ENCODE measurements at places on chromosomes 6 and 20. TPM values are rescaled to one million over a fixed set of nuclear protein-coding genes. Genes with fewer than 3 reads are reported as not detected.
A peak's percentile ranks its signal among the peaks of the same experiment; 100 is the strongest.

- peaks cover 20% of the 10 kb centered on the region for H3K36me3 ChIP-seq
- H3K27ac ChIP-seq, result no peak overlapping the region
These were observed 22.2 kb upstream of the ADIG start for GRCh38 chr20:38558596-38559360.

DNA sequence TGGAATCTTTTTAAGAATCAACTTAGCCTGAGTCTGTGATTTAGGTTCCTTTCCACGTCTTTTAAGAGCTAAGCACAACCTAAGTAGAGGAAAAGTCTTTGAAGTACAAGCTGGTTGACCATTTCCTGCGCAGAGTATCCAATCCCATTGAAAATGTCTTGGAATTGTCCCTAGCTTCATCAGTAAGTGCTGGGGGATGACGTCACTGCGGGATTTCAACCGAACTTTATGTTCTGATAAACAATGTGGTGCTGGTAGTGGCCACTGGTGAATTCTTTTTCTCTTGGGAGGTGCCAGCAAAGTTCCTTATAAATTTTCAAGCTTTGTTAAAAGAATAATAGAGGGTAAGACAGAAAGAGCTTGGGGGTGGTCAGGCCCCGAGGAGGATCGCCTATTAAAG is 69.2 kb downstream of the PDE7B start:
- no peaks in the 10 kb centered on the region for H3K4me1 ChIP-seq
- H3K27me3 ChIP-seq, result no peaks in the 10 kb centered on the region
- H3K27ac ChIP-seq, result no peak overlapping the region
- no peak overlapping the region for H3K4me3 ChIP-seq
- DNase-seq, result no peak
- no peaks in the 10 kb centered on the region for H3K36me3 ChIP-seq

DNA sequence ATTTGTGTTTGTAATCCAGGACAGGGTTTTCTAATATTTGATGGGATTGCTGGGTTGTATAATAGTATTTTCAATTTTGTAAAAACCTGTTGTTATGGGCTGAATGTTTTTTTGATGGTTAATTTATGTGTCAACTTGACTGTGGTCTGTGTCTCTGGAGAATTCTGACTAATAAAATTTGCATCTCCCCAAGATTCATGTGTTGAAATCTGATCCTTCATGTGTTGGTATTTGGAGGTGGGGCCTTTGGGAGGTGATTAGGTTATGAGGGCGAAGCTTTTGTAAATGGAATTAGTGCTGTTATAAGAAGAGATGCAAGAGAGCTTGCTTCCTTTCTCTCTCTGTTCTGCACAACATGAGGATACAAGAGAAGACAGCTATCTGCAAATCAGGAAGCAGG is 48.7 kb upstream of the SAMD5 start:
- DNase-seq, result no peak
- H3K4me3 ChIP-seq, result no peak overlapping the region

COQ3 gene
- total RNA-seq, result 7.8 TPM

TTK gene
- total RNA-seq, result 139 TPM

GRCh38 chr6:48111143-48111506 is at the start of gene PTCHD4:
Gene PTCHD4, minus strand, starts transcription at chr6:48111197. Its CDS starts 42,240 bp downstream, at chr6:48068957.
- peak within 1 kb of the TSS; percentile 73 for H3K4me3 ChIP-seq
- no peaks in the 10 kb centered on the region for H3K36me3 ChIP-seq
- H3K27ac ChIP-seq, result peak within 1 kb of the TSS; percentile 67
- peak; percentile 41 for DNase-seq

DNA sequence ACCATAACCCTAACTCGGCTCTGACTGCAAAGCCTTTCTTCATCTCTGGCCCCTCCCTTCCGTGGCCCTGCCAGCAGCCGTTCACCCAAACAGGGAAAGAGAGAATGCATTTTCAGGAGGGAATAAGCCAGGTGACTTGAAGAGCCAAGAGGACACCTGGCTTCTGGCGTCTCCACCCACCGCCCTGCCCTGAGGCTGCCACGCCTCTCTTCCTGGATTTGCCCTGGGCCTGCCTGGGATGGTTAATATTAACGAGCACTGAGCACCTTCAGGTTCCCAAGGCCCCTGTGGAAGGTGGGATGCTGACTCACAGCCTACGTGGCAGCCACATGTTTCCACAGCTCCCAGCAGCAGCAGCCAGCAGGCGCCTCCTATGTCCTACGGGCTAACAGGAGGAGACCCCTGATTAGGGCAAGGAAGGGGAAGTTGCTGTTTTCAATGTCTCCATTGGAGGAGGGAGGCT is 138.0 kb upstream of the RREB1 start:
- H3K27me3 ChIP-seq, result no peaks in the 10 kb centered on the region
- DNase-seq, result no peak
- no peaks in the 10 kb centered on the region for H3K4me1 ChIP-seq
- H3K27ac ChIP-seq, result no peak overlapping the region

- DNase-seq, result no peak
- H3K27me3 ChIP-seq, result no peaks in the 10 kb centered on the region
- H3K4me3 ChIP-seq, result no peak overlapping the region
- no peak overlapping the region for H3K27ac ChIP-seq
- H3K4me1 ChIP-seq, result no peaks in the 10 kb centered on the region
- H3K36me3 ChIP-seq, result no peaks in the 10 kb centered on the region
These were observed 14.3 kb downstream of the HRH3 start for GRCh38 chr20:62205618-62206387.

DNA sequence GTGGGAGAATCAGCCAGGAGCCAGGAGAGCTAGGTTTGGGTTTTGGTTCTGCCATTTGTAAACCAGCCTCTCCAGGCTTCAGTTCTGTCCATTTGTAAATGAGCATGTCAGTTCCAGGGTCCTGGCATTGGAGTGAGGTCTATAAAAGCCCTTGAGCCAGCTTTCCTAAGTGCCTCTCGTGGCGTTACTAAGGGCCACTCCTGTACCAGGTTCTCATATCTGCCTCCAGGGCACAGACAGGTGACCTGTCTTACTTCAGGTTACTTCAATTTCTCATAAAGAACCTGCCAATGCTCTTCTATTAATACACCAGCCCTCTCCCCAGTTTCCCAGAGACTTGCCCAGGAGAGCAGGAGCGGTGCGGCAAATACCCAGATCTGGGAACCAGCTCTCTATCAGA is 101.9 kb downstream of the VEGFA start:
- no peaks in the 10 kb centered on the region for H3K27me3 ChIP-seq
- H3K4me1 ChIP-seq, result peaks cover 14% of the 10 kb centered on the region
- no peak overlapping the region for H3K4me3 ChIP-seq
- H3K36me3 ChIP-seq, result no peaks in the 10 kb centered on the region
- no peak for DNase-seq

- no peak for DNase-seq
- no peak overlapping the region for H3K4me3 ChIP-seq
- H3K36me3 ChIP-seq, result no peaks in the 10 kb centered on the region
- no peak overlapping the region for H3K27ac ChIP-seq
- no peaks in the 10 kb centered on the region for H3K4me1 ChIP-seq
- no peaks in the 10 kb centered on the region for H3K27me3 ChIP-seq
These were observed 40.0 kb downstream of the PLG start for GRCh38 chr6:160742090-160742489.
